ENCODE measurements at places on chromosomes 1 and 21.

GRCh38 chr1:235960809-235961208 lies 94.1 kb upstream of the LYST start:
- DNase-seq: no peak

DNA sequence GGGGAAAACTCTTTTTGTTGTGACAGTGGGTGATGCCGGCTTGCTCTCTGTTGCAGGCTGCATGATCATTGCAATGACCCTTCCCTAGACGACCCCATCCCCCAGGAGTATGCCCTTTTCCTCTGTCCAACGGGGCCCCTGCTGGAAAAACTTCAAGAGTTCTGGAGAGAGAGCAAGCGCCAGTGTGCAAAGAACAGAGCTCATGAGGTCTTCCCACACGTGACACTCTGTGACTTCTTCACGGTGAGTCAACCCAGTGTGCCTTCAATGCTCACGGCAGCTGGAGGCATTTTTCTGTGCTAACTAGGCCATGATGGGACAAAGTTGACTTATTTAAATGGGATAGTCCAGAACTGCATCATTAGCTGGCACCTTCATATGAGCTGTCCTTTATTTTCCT lies 5.7 kb downstream of the UBASH3A start:
- DNase-seq: no peak

- DNase-seq: no peak
These were observed 35.0 kb downstream of the DHCR24 start for GRCh38 chr1:54851936-54852524.

DNA sequence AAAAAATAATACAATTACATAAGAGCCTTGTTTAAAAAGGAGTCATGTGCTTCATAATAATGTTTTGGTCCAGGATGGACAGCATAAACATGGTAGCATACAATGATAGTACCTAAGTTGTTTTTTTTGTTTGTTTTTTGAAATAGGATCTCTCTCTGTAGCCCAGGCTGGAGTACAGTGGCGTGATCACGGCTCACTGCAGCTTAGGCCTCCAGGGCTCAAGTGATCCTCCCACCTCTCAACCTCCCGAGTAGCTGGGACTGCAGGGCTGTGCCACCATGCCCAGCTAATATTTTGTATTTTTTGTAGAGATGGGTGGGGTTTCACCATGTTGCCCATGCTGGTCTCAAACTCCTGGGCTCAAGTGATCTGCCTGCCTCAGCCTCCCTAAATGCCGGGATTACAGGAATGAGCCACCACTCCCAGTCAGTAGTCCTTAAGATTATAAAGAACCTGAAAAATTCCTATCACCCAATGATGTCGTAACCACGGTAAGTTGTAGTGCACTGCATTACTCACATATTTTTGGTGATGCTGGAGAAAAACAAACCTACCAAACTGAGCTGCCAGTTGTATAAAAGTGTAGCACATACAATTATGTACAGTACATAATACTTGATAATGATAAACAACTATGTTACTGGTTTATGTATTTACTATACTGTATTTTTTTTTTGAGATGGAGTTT lies 22.4 kb upstream of the RCOR3 start:
- DNase-seq: no peak

DNA sequence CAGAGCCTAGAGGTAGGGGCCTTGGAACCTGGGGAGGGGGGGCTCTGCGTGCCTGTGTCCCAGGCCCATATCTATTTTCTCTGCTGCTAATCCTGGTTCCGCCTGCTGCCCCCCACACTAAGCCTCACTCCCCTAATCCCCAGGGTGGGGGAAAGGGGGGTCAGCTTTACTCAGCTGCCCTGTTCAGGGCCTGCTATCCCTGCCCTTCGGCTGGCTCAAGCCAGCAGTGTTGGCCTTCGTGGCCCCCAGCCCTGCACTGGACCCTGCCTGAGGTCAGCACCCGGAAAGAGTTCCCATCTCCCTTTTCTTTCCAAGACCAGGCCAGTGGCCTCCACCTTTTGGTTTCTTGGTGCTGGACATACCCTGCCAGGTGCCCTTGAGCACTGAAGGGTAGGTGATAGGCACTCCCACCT lies 8.4 kb downstream of the ZBTB7B start:
- no peak for DNase-seq

DNA sequence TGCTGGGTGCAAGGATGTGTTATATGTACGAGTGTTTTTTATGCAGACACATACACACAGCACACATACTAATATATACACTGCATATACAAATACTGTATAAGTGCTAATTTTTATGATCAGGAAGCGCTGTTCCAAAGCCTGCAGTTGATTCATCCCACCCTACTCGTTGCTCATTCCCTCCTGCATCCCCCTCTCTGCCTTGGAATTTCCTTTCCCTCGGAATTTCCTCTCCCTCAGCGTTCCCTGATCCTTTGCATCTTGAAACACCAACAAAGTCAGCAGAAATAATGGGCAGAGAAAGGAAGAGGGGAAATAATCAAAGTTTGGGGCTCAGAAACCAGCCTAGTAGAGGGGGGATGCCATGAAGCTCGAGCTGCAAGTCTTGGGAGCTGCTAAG lies 98.9 kb downstream of the CSMD2 start:
- DNase-seq: no peak

DNA sequence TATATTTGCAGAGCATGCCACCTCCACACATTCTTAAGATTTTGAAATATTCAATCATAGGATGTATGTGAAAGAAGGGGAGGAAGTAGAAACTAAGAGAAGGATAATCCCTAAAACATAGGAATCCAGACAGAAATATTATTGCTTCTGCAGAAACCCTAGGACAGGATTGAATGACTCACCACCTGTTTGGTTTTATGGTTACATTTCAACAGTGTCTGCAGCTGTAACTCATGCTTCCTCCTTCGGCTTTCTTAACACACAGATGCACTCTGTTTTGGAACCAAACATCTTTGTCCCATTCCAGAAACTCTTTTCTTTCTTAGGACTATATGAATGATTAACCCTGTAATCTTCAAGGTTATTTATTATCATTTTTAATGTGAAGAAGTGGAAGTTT lies 20.7 kb downstream of the RGS7 start:
- DNase-seq: no peak

DNA sequence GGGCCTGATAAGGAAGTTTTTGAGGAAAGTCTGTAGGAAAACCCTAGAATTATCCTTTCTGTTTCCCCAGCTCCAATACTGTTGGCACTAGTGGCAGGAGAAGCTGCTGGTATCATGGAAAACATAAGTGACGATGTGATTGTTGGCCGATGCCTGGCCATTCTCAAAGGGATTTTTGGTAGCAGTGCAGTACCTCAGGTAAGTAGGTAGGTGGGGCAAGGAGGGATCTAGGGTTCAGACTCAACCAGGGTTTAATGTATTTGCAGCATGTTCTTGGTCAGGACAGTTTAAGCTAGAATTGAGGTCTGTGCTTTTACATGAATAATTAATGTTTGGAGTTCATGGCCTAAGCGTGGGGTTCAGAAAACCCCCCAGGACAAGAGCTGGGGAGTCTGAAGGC lies 62.1 kb downstream of the KDM1A start:
- DNase-seq: no peak

GRCh38 chr1:18997508-18997907 lies 41.0 kb upstream of the IFFO2 start:
- DNase-seq: no peak

All from stimulated activated CD4-positive, alpha-beta T cell treated with anti-CD3 and anti-CD28 coated beads, Interleukin-4, amount 100 ng/mL, for 24 hours (primary cell).